ENCODE measurements at places on chromosomes 12 and 14. TPM values are rescaled to one million over a fixed set of nuclear protein-coding genes. Genes with fewer than 3 reads are reported as not detected.

The DYRK4 gene
- polyA plus RNA-seq = 38.7 TPM

The MYF5 gene
- polyA plus RNA-seq = not detected

The ZC2HC1C gene
- 12.1 TPM for polyA plus RNA-seq

The DACT1 gene
- 0.80 TPM for polyA plus RNA-seq

The MYRFL gene
- polyA plus RNA-seq = 2.3 TPM

DNA sequence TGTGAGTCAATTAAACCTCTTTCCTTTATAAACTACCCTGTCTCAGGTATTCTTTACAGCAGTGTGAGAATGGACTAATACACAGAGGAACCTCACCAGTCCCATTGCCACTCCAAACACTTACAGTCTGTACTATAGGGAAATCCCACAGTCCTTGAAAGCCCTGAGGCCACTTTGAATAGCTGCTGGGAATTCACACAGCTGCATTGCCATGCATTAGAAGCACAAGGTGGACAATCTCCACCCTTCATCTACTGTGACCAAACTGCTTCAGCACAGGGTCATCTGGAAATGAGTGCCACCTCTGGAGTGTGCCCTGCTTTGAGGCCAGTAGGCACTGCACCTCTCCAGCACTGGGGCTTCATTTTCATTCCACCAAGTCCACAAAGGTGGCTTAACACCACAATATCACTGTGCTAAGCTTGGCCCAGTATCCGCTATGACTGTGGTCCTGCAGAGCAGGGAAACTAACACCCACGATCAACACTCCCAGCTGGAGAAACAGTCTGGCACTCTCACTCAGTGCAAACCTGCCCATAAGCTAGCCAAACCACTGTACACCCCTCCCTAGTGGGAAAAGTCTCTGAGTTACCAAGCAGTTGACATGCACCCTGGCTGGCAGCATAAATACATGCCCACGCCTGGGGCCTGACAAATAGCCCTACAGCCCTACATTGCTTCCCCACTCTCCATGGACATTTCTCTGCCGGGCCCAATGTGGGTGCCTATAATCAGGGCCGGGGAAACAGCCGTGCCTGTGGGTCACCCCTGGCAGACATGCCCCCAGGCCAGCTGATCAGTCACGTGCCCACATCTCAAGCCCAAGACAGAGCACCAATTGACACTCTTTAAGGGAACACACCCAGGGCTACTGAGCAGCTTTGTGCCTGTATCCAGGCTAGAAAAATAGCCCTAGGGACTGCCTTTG is 294.3 kb upstream of the MGAT4C start:
- no peaks in the 10 kb centered on the region for H3K27me3 ChIP-seq
- H3K4me3 ChIP-seq = no peak overlapping the region
- no peaks in the 10 kb centered on the region for H3K36me3 ChIP-seq

GRCh38 chr12:118370601-118371000 is 2.1 kb downstream of the TAOK3 start:
- no peaks in the 10 kb centered on the region for H3K36me3 ChIP-seq
- H3K4me3 ChIP-seq = peak overlapping the region; percentile 68
- no peak for DNase-seq
- no peaks in the 10 kb centered on the region for H3K27me3 ChIP-seq

- no peaks in the 10 kb centered on the region for H3K4me1 ChIP-seq
- H3K27me3 ChIP-seq = no peaks in the 10 kb centered on the region
- DNase-seq = no peak
- H3K27ac ChIP-seq = no peak overlapping the region
- no peaks in the 10 kb centered on the region for H3K36me3 ChIP-seq
These were observed 67.9 kb downstream of the GCH1 start for GRCh38 chr14:54834727-54835126.

DNA sequence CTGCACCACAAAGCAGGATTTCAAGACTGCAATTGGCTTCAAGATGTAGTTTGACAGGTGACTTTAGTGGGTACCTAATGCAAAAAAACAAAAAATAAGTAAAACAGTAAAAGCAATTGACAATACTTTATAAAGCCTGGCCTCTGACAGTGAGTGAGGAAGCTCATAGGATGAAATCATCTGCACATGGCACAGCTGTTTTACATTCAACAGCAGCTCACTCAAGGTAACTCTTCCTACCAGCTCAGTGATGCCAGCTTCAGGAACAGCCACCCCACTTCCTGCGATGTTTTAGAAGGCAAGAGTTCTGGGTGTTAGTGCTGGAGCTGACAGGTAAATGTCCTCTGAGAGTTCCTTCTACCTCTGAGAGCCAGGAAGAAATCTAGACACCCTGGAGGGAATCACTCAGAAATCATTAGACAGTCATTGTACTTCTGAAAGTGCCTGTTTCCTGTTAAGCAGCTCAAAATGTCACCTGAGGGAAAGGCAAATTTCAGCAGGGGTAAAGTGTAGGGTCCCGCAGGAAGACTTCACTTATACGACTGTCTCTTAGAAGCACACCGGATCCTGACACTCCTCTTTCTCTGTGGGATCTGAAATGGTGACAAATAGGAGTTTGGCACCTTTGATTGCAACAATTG is 99.9 kb downstream of the FOXN3 start:
- no peaks in the 10 kb centered on the region for H3K27me3 ChIP-seq
- H3K36me3 ChIP-seq = no peaks in the 10 kb centered on the region
- no peak overlapping the region for H3K4me3 ChIP-seq
- no peak overlapping the region for H3K27ac ChIP-seq
- no peak for DNase-seq

- H3K27ac ChIP-seq = no peak overlapping the region
- peaks cover 54% of the 10 kb centered on the region for H3K4me1 ChIP-seq
- H3K27me3 ChIP-seq = no peaks in the 10 kb centered on the region
- no peak for DNase-seq
These were observed 14.2 kb downstream of the SEL1L start for GRCh38 chr14:81519200-81520011.

DNA sequence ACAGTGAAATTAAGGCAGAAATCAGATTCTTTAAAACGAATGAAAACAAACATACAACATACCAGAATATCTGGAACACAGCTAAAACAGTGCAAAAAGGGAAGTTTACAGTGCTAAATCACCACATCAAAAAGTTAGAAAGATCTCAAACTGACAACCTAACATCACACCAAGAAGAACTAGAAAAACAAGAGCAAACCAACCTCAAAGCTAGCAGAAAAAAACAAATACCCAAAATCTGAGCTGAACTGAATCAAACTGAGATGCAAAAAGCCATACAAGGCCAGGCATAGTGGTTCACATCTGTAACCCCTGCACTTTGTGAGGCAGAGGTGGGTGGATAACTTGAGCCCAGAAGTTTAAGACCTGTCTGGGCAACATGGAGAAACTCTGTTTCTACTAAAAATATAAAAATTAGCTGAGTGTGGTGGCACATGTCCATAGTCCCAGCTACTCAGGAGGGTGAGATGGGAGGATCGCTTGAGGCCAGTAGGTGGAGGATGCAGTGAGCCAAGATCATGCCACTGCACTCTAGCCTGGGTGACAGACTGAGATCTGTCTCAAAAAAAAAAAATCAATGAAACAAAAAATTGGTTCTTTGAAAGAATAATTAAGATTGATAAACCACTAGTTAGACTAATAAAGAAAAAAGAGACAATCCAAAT is 33.2 kb upstream of the LDHB start:
- H3K36me3 ChIP-seq = no peaks in the 10 kb centered on the region
- H3K4me1 ChIP-seq = no peaks in the 10 kb centered on the region
- H3K27ac ChIP-seq = no peak overlapping the region
- H3K27me3 ChIP-seq = no peaks in the 10 kb centered on the region
- H3K4me3 ChIP-seq = no peak overlapping the region

- H3K4me3 ChIP-seq = no peak overlapping the region
- DNase-seq = no peak
- no peaks in the 10 kb centered on the region for H3K36me3 ChIP-seq
- no peaks in the 10 kb centered on the region for H3K4me1 ChIP-seq
- no peaks in the 10 kb centered on the region for H3K27me3 ChIP-seq
These were observed 16.7 kb downstream of the SLCO1C1 start for GRCh38 chr12:20711846-20712245.

All from pancreas (tissue), 10 donors.